ENCODE measurements at places on chromosomes 1 and 21.

DNA sequence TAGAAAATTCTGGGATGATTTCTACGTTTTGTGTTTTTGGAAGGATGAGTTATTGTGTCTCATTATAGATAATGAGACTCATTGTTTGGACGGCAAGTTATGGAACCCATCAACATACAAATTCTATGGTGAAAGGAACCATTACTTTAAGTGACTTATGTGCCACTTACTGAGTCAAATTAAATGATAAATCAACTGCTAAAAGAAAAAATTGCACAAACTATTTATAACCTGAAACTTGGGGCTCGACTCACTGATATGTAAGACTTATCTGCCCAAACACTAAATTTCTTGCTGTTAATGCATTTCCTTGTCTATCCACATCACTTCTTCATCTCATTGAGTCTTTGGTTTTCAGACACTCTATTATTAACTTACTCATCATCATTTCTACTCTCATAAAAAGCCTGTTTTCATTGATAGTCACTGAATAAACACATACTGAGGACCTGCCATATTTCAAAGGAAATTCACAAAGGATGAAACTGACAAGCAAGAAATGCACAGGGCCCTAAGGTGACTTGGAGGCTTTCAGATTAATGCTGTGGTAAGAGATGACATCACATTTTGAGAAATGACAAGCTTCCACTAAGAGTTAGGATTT, 872.7 kb upstream of the ADAMTS5 start:
- no peak for DNase-seq

- no peak for DNase-seq
Observed at GRCh38 chr1:212980123-212980785, 29.9 kb downstream of the VASH2 start.

DNA sequence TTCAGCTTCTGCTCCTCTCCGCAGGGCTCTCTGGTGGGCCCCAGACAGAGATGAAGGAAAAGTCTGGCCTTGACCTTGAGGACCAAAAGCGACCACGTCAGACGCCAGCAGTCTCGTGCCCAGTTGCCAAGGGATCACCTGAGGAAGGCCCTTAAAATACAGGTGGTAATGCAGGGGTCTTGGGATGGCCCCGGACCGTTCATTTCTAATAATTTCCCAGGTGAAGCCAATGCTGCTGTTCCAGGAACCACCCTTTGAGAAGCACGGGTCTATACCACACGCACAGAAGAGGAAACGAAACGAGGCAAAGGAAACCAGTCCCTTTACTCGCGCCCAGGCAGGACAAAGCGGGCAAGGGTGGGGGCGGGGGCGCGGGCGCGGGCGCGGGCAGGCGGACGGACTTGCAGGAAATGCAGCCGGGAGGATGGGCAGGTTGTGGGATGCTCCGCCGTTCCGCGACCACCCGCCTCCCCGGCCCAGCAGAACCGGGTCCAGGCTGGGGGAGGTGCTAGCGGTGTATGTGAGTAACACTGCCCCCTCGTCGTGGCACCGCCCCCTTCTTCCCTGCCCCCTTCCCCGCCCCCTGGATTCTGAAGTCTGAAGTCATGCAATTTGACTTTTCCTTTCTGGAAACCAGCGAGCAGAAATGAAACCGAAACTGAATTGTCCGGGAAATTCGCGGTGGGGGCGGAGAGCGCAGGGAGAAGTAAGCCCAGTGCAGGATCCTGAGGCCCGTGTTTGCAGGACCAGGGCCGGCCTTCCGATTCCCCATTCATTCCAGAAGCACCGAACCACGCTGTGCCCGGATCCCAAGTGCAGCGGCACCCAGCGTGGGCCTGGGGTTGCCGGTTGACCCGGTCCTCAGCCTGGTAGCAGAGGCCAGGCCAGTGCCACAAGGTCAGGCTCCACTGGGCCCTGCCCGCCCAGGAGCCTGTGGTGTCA, 5.8 kb upstream of the MX1 start:
- DNase-seq: peak; percentile 37

GRCh38 chr1:217029281-217030157, 306.3 kb upstream of the ESRRG start:
- no peak for DNase-seq

DNA sequence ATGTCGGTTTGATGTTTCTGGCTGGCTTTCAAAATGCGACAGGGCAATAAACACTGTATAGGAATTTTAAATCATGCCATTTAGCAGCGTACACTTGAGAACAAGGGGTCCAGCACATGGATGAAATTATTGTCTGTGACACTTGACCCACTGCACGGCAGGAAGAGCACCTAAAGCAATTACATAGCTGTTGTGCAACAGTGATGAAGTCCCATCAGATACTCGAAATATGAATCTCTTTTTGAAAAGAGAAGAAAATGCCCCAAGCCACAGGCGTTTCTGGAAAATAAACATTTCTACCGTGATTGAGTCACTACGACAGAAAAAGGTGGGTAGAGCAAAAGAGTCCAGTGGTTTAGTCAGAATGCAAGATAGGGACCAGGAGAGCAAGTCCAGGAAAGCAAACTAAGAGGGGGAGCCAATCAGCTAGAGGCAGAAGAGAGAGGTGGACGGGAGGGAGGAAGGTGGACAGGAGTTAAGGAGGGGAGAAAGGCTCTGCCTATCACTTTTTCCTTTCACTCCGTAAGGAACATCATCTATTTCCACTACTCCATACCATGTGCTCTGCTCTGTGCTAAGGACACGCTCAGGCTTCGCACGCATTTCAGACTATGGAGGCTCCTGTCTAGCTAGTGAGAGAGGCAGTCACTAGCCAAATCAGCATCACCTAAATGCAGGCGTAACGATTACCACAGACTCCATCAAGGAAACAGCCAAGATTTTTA, 6.4 kb downstream of the DSCAM start:
- no peak for DNase-seq

GRCh38 chr1:32773764-32774463, 43.2 kb downstream of the YARS1 start:
- DNase-seq: no peak

DNA sequence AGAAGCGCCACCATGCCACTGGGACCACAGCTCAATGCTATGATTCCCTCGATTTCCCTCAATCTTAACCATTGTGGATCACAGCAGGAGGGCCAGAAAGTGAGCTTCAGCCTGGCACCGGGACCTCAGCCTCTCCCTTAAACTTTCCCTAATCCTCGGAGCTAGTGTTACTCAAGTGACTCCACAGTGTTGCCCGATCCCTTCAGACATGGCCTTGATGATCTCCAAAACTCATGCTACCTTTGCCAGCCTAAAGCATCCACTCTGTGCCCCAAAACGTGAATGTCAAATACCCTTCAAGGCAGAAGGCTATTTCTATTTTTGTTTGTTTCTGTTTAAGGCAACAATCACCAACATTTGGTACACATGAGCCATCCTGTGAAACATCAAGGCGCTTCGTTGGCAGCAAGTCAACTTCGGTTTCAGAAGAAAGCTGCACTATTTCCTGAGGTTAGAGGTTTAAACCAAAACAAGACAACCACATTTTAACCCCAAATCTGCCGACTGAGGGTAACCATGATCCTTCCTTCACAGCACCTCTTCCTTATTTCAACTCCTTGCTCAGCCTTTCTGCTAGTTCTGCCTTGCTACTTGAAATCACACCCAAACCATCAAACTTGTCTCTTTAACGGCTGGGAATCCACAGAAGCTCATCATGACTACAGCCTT, 94.4 kb upstream of the KRTAP19-8 start:
- DNase-seq: no peak

GRCh38 chr1:166950156-166950555, 25.2 kb downstream of the ILDR2 start:
- DNase-seq: no peak

DNA sequence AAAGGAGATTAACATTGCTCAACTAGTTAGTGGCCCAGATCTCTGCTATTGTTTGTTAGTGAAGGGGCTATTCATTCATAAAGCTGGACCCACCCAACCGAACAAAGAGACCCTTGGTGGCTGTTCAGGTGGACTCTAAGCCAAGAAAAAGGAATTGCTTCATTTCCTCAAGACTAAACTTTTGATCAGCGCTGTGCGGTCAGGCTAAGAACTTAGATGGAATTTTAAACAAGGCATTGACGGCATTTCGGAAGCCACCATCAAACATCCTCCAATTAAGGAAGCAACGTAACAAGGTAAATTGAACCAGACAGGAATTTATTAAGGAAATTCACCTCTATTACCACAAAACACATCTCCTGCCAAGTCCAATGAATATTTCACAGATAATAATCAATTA, 19.9 kb upstream of the SHCBP1L start:
- no peak for DNase-seq

DNA sequence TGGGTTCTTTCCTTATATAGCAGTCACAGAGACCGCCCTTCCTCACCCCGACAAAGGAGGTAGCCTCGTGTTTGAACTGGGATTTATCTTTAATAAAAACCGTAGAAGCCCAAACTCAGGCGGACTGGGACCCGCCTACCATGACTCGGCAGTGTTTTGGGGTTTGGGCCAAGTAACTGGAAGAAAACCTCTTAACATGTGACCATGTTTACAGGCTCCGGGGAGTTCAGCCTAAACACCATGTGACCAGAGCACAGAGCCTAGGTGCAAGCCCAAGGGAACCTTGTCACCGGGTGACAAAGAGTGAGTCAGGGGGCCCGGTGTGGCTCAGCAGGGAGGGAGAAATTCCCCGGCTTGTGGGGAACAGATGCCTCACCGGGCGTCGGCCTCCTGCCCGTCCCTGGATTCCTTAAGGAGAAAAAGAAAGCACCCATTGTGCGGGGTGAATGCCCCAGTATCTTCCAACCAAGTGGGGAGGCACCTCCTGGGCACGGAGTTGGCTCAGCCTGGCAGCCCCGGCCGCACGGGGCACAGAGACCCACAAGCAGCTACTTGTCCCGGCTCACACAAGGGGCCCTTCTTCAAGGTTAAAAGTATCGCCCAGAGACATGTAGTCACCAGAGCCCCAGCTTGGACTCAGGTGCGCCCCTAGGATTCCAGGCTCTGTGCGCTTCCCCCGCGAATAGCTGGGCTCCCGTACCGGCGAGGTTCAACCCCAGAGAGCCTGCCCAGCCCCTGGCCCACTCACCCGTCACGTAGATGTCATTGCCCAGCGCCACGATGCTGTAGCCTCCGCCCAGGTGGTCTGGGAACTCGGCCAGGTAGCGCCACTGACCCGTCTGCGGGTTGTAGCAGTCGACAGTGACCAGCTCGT, 1.4 kb downstream of the KLHL21 start:
- peak; percentile 27 for DNase-seq

GRCh38 chr1:178849918-178850317, 21.0 kb downstream of the ANGPTL1 start:
- no peak for DNase-seq

- DNase-seq: no peak
Observed at GRCh38 chr1:54950006-54950368, 30.4 kb upstream of the TMEM61 start.

- DNase-seq: no peak
Observed at GRCh38 chr1:228546541-228547463, 59.6 kb downstream of the RNF187 start.

DNA sequence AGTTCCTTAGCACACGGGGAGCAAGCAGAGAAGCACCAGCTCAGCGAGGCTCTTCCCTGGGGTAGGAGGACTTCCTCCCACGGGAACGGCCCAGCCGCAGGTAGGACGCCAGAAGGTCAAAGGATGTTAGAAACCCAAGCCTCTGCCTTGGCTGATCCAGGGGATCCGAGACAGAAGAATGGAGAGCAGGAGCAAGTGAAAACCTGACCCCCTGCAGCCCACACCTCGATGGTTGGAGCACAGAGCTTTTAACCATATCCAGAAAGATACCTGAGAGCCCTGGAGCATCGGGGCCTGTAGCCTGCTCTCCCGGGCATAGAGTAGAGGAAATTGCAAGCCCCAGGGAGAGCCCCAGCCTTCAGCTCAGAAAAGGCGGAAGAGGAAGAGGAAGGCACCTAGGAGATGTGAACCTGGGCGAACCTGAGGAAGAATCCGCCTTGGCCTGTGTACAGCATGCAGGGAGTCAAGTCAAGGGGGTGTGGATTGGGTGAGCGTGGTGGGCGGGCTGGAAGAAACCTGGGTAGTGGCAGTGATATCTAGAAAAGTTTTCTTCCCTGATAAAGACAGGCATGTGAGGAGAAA, 76.3 kb downstream of the PSMG1 start:
- no peak for DNase-seq

GRCh38 chr1:162982364-162982763, 86.8 kb upstream of the RGS4 start:
- no peak for DNase-seq

GRCh38 chr1:170307426-170307825, 161.7 kb downstream of the NTMT2 start:
- no peak for DNase-seq

GRCh38 chr1:101965341-101965740, 31.4 kb downstream of the OLFM3 start:
- no peak for DNase-seq

DNA sequence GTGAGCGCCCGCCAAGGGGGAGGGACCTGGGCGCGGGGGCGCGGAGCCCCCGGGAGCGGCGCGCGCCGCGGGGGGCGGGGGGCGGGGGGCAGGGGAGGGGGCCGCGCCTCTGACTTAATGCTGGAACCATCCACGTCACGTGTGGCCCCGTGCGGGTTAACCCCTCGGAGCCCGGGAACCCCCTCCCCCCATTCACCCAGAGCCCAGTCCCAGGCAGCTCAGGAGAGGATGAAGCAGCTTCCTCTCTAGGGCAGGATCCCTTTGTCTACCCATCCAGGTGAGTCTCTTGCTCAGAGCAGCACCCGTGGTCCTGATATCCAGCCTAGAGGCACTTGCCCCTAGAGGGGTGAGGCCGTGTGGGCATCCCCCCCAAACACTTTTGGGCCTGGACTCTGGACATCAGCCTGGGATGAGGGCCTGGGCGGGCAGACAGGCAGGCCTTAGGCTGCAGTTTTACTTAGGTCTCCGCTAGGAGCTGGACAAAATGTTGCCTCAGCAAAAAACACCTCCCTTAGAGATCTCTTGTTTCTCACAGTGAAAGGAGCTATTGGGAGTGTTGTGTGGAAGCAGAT, at the start of gene ALX3:
Gene ALX3, minus strand, starts transcription at position 2 of the 572 bp plus-strand sequence. CDS start 60 bp downstream, outside the sequence.
- no peak for DNase-seq

DNA sequence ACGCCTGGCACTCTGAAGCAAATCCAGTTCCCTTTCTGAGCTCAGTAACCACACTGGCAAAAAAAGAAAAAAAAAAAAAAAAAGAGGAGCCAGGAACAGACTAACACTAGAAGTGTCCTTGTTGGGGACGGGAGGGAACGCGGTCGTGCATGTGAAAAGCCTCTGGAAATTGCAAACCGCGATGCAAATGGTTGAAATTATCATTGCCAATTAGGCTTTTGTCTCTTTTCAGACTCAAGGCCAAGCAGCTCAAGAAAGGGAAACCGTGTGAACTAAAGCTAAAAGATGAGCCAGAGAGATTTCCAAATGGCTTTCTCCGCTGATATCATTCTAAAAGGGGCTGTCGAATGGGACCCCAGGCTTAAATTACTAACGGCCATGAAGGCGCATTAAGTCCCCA, 13.5 kb downstream of the TRABD2B start:
- DNase-seq: no peak
